ENCODE measurements at places on chromosomes 5 and 9.

DNA sequence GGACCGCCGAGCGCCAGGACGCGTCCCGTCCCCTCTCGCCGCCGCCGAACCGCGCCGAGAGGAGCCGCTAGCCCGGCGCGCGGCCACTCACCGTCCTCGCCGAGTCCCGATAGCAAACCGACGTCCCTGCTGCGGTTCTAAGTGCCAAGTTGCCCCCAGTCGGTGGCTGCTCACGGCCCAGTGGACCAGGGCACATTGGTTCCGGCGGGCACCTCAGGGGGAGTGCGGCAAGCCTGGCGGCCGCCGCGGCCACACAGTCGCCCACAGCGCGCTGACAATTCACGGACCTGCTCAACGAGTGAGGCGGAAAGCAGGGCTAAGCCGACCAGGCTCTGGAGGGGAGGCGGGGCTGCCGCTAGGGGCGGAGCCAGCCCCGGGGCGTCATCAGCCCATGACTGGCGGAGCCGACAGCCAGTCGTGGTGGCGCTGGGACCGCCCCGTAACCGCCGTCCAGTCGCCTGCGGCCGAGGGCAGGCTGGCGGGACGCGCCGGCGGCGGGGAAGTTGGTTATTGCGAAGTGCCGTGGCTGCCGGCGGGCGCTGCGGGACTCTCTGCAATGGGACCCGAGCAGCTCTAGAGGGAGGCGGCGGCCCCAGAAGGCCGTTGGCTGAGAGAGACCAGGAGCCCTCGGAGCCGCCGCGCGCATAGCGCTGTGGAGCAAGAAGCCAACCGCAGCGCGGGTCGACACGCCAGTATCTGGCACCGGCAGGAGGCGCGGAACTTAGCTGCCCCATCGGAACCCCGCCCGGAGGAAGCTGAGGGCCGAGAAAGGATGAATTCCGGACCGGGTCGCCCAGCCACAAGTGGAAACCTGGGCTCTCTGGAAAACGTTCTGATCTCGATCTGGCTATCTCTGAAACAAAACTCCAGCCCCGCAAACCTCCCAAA is at the start of gene MARCHF3:
MARCHF3 (minus strand) TSS at position 300 of the 888 bp plus-strand sequence. CDS start 112,387 bp downstream, outside the sequence.
- DNase-seq: peak; percentile 94
- H3K4me3 ChIP-seq: peak within 1 kb of the TSS; percentile 86
- peak within 1 kb of the TSS; percentile 38 for H3K27ac ChIP-seq
- peaks cover 15% of the 10 kb centered on the region for H3K4me1 ChIP-seq

DNA sequence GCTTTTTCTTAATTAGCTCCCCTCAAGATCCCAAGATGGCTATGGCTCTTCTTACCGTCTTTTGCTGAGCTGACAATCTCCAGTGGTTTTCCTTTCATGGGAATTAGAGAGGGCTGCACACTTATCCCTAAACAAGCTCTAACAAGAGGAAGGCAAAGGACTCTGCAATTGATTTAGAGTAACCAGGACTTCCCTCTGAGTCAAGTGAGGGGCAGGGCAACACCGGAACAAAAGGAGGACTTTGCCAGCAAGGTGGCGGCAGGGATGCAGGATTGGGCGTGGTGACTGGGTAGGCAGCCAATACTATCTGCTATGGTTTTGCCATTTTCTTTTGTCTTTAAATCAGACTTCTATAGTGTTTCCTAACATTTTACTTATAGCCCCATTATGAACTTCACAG is 9.8 kb downstream of the SLC44A1 start:
- no peak for DNase-seq
- peaks cover 6% of the 10 kb centered on the region for H3K27me3 ChIP-seq
- H3K27ac ChIP-seq: no peak overlapping the region

GRCh38 chr5:168992687-168993086 is 308.3 kb downstream of the SLIT3 start:
- no peaks in the 10 kb centered on the region for H3K36me3 ChIP-seq
- H3K4me1 ChIP-seq: peaks cover under 1% of the 10 kb centered on the region
- peaks cover 6% of the 10 kb centered on the region for H3K27me3 ChIP-seq
- H3K27ac ChIP-seq: no peak overlapping the region
- H3K4me3 ChIP-seq: no peak overlapping the region
- DNase-seq: no peak

- no peaks in the 10 kb centered on the region for H3K27me3 ChIP-seq
- no peak overlapping the region for H3K27ac ChIP-seq
- H3K4me3 ChIP-seq: no peak overlapping the region
Measured at GRCh38 chr9:37104183-37104889, 16.0 kb upstream of the ZCCHC7 start.

GRCh38 chr5:99019254-99019653 is 90.4 kb upstream of the CHD1 start:
- H3K27me3 ChIP-seq: peaks cover 1% of the 10 kb centered on the region
- DNase-seq: no peak
- H3K36me3 ChIP-seq: no peaks in the 10 kb centered on the region
- peaks cover 5% of the 10 kb centered on the region for H3K4me1 ChIP-seq
- no peak overlapping the region for H3K27ac ChIP-seq

DNA sequence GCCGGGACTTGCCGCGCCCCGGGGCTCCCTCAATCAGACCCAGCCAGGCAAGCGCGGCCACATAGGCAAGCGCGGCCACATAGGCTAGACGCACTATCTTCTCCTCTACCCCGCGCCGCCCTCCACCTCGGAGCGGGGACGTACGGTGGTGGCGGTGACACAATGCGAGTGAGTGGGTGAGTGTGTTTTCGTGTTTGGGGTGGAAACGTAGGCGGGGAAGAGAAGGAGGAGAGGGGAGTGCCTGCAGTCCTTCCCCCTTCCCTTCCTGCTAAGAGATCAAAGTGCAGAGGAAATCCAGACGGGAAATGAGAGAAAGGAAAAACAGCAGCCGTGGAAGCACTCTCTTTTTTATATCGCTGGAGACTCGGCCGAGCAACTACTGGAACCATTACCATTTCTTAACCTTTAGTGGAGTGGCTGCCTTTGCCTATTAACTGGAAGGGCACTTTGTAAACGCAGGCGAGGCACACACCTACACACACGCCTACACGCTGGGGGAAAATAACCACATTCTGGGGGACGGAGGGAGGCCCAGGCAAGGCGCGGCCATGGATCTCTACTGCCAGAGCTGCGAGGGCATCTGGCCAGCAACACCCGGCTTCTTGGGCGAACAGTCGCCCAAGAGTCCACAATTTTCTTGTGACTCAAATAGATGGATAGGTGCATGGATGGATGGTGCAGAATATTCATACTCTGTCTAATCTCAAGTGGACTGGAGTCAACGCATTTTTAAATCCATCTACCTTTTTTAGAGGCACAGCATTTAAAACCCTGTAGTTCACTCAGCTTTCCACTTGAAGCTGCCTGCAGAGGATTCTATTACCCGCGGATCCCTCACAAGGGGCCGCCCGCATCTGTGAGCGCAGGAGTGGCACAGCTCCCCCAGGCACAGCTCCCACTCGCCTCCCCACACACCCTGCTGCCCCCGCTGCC is 2.1 kb downstream of the EDIL3 start:
- peaks cover 8% of the 10 kb centered on the region for H3K4me1 ChIP-seq
- no peak overlapping the region for H3K27ac ChIP-seq
- peaks cover 45% of the 10 kb centered on the region for H3K27me3 ChIP-seq
- no peak for DNase-seq
- no peak overlapping the region for H3K4me3 ChIP-seq

DNA sequence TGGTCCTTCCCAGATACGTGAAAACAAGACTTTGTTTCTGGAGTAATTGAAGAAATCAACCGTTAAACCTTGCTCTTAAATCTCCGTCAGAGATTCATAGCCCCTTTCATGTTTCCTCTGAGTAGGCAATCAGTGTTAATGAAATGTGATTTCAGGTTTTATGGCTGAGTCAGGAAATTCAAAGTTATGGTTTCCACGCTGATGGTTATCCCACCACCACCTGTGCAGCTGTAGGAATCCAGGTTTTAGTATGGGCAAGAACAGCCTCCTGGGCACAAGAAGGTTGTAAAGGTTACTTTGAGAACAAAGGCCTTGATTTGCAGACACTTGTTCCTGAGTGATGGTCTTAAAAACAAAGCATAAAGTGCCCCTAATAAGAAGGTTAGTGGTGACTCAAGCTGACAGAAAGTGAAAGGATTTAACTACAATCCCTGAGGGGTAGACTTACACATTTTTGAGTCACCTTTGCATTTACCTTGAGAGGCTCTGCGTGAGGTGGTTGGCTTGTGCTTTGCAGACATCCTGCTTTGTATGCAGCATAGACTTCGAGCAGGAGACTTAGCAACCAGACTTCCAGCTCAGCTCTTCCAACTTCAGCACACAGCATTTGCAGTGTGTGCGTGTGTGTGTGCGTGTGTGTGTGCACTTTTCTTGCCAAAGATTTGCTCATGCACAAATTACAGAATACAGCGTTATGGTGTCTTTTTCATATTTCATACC is 159.6 kb downstream of the TLE4 start:
- H3K36me3 ChIP-seq: peaks cover 15% of the 10 kb centered on the region
- H3K27ac ChIP-seq: no peak overlapping the region
- no peak overlapping the region for H3K4me3 ChIP-seq

- DNase-seq: no peak
- H3K27me3 ChIP-seq: peaks cover 17% of the 10 kb centered on the region
- no peak overlapping the region for H3K4me3 ChIP-seq
- H3K36me3 ChIP-seq: no peaks in the 10 kb centered on the region
- peaks cover 12% of the 10 kb centered on the region for H3K4me1 ChIP-seq
Measured at GRCh38 chr5:77015938-77016569, 14.2 kb upstream of the AGGF1 start.

- no peak overlapping the region for H3K27ac ChIP-seq
- H3K4me1 ChIP-seq: no peaks in the 10 kb centered on the region
- no peak overlapping the region for H3K4me3 ChIP-seq
- no peaks in the 10 kb centered on the region for H3K27me3 ChIP-seq
- H3K36me3 ChIP-seq: no peaks in the 10 kb centered on the region
Measured at GRCh38 chr9:69131682-69132081, 42.4 kb upstream of the TJP2 start.

- no peaks in the 10 kb centered on the region for H3K36me3 ChIP-seq
- no peaks in the 10 kb centered on the region for H3K4me1 ChIP-seq
- no peak overlapping the region for H3K27ac ChIP-seq
- no peak for DNase-seq
- no peak overlapping the region for H3K4me3 ChIP-seq
Measured at GRCh38 chr9:91920630-91921350, 29.2 kb downstream of the ROR2 start.

DNA sequence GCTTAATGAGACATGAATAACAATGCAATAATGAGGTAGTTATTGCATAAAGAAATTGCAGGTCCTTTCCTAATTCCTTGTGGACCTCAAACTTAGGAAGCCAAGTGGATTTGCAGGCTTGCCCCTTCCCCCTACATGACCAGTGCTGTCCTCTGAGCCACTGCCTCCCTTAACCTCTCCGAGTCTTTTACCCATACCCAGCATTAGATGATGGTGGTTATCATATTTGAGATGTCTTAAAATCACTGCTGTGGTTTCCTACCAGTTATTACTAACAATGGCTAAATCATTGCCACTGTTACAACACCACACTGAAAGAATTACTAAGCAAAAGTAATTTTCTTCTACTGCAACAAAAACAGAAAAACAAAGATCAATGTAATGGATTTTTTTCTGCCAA is 170.8 kb downstream of the EDIL3 start:
- H3K27ac ChIP-seq: no peak overlapping the region
- no peak overlapping the region for H3K4me3 ChIP-seq
- no peaks in the 10 kb centered on the region for H3K4me1 ChIP-seq
- H3K36me3 ChIP-seq: no peaks in the 10 kb centered on the region

DNA sequence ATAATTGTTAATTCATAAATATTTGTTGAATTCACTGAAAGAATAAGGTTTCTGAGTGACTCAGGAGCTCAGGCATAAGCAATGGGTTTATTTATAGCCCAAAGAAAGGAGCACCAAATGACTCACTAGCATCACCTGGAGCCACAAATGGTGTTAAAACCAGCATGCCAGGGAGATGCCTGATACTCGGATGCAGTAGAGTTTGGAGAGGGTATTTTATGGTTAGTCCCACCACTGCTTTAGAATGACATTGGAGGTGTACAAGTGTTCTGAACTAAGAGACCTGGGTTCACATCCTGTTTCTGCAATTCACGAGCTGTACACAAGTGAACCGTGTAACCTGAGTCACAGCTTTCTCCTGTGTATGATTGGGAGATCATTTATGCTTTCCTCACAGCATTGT is 25.2 kb downstream of the CCL28 start:
- no peak overlapping the region for H3K4me3 ChIP-seq
- H3K27ac ChIP-seq: no peak overlapping the region
- no peaks in the 10 kb centered on the region for H3K27me3 ChIP-seq

GRCh38 chr5:77936365-77936693 is 160.2 kb upstream of the TBCA start:
- H3K4me3 ChIP-seq: no peak overlapping the region
- H3K4me1 ChIP-seq: peaks cover 16% of the 10 kb centered on the region
- no peak for DNase-seq
- H3K27ac ChIP-seq: no peak overlapping the region
- peaks cover 12% of the 10 kb centered on the region for H3K27me3 ChIP-seq

- no peak overlapping the region for H3K27ac ChIP-seq
- no peaks in the 10 kb centered on the region for H3K36me3 ChIP-seq
- H3K4me1 ChIP-seq: no peaks in the 10 kb centered on the region
- no peak overlapping the region for H3K4me3 ChIP-seq
- no peaks in the 10 kb centered on the region for H3K27me3 ChIP-seq
Measured at GRCh38 chr9:80931163-80931562, 758.2 kb downstream of the TLE1 start.

GRCh38 chr5:172168311-172168710 is 19.7 kb downstream of the STK10 start:
- no peak for DNase-seq
- no peaks in the 10 kb centered on the region for H3K27me3 ChIP-seq
- peaks cover 47% of the 10 kb centered on the region for H3K36me3 ChIP-seq
- H3K4me3 ChIP-seq: no peak overlapping the region

- H3K4me1 ChIP-seq: peaks cover 71% of the 10 kb centered on the region
- peak overlapping the region; percentile 1 for H3K4me3 ChIP-seq
- DNase-seq: no peak
- peaks cover 45% of the 10 kb centered on the region for H3K36me3 ChIP-seq
- H3K27ac ChIP-seq: peak overlapping the region; percentile 70
Measured at GRCh38 chr5:111252799-111253545, 28.8 kb downstream of the CAMK4 start.

DNA sequence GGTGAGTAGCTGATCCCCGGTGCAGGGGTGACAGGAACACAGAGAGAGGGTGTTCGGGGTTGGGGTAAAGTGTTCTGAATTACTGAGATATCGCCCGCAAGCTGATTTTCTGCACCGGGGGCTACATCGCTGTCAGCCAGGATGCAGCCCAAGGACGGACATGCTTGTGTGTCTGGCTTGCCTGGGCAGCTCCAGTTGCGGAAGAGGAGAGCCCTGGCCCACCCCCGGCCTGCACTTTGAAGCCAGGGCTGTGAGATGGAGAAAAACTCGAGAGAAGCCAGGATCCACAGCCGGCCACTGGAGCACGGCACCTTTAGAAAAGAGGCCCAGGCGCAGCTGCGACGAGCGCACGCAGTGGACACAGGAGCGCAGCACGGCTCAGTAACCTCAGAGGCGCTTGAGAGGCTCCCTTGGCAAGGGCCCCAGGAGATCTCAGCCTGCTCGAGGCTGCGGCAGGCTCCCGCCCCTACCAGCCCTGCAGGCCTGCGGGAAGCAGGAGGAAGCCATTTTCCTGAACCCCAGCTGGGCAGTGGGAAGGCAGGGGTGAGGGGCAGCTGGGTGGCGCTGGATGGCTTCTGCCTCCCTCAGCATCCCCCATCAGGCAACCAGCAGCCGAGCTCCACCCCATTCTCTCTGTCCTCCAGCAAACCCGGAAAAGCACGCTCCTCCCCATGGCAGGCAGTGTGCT is 59.2 kb downstream of the C9orf50 start:
- DNase-seq: no peak
- peaks cover 11% of the 10 kb centered on the region for H3K27me3 ChIP-seq
- no peaks in the 10 kb centered on the region for H3K4me1 ChIP-seq
- no peaks in the 10 kb centered on the region for H3K36me3 ChIP-seq

All from activated T-helper 2 cell treated with anti-CD3 and anti-CD28 coated beads, Interferon-gamma antibody, Interleukin-2, Interleukin-4, amounts not matched to agents 10 μg/mL and 5 μg/mL and 100 μg/mL, durations not matched to agents 14 hours and 24 hours and 36 hours (primary cell).